ENCODE measurements at places on chromosomes 13 and 19. TPM values are rescaled to one million over a fixed set of nuclear protein-coding genes. Genes with fewer than 3 reads are reported as not detected.

DNA sequence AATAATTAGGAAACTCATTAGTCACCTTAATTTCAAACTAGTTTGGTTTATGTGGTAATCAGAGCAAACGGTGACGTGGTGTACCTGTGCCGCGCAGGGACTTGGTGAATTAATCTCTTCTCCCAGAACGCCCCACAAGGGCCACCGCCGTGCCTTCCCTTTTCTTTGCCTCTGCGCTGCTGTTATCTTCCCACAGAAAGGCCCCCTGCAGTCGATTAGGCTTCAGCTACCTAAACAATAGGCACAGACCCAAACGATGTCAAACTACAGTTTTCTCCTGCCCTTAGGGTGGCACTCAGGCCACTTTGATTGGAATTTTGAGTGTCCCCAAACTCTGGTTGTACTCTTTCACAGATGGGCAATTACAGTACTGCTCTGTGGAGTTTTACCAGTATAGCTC is 115.5 kb downstream of the GGACT start:
- no peak for DNase-seq

DNA sequence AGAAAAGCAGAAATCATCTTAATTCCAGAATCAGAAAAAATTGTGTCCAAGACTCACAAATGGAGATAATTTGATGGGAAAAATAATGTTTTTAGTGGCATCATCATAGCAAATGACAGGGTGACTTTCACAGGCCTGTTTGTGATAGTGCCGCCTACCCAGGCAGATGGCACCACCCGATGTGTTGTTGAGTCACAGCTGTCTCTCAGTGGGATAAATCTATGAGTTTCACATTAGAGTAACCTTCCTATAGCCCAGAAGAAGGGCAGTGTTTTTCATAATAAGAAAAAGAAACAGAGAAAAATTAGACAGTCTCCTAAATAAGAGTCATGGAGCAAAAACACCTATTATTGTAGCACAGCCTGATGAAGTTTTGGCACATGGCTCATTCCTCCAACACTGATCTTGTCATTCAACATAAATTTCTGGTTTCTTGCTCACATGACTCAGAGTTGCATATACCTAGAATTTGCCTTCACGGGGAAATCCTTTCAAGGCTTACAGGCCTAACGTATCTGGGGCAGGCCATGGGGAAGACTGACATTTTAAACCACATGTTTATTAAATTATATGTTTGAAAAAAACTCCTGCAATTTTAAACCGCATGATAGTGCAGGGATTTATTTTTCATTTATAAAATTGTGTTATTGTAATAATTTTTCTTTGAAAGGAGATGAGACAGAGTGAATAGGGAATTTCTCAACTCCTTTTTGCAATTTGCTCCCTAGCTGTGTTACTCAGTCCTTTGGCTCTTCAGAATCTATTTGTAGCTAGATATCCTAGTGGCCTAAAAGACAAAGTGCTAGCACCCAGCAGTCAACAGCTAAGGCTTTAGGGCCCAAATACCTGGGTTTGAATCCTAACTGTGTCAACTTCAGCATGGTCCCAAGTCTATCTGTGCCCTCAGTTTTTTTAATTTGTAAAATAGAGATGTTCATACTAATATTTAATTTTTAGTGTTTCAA is 393.7 kb downstream of the NDFIP2 start:
- no peak for DNase-seq

- DNase-seq, result no peak
These were observed 68.4 kb upstream of the ARHGEF7 start for GRCh38 chr13:111046590-111047141.

Gene SKA3
- 1.2 TPM for total RNA-seq

Gene GPR18
- 4.1 TPM for total RNA-seq
